NCI-H1105 (cell line): ENCODE measurements at places on chromosomes 4 and X.

GRCh38 chrX:23559975-23560374 lies 107.3 kb upstream of the PRDX4 start:
- no peak for DNase-seq

- DNase-seq = no peak
Measured at GRCh38 chrX:68647156-68647957, at the start of gene STARD8. Gene STARD8, plus strand, starts transcription at chrX:68647666. Its CDS starts 217 bp downstream, at chrX:68647883.

- DNase-seq = no peak
Measured at GRCh38 chr4:12548678-12549077, 935.5 kb downstream of the RAB28 start.

GRCh38 chr4:46909078-46909477 lies at the start of gene COX7B2:
Gene COX7B2, minus strand, starts transcription at chr4:46909245. Its CDS starts 174,053 bp downstream, at chr4:46735192.
- DNase-seq = no peak

DNA sequence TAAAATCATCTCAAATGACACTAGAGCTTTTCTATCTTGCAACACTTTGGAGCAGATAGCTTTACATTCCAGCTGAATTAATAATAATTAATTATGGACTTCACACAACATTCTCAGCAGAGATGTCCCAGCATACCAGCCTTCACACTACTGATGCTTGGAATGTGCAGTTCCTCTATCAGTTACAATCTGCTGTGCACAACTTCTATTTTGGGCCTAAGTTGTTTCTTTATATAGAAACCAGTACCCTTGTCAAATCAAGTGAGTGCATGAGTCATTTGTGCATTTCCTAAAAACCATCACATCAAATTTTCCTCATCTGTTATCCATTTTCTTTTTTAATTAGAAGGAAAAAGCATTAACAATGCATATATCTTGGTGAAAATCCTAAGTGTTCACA lies 8.8 kb upstream of the RASL11B start:
- no peak for DNase-seq

DNA sequence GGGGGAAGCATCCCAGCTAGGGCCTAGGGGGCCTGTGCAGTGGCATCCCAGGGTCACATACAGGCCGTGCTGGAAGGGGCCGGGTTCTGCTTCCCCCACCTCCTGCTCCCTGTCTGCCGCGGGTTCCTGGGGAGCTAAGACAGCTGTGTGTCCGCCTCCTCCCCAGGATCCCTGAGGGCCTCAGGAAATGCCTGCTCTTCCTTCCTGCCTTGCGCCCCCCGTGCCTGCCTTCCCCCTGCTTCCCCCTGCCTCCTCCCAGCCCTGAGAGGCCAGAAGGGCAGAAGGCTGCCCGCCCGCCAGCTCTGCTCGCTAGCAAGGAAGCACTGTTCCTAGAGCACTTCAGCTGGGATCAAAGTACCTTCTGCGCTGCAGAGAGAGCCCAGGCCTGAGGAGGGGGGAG lies 2.9 kb upstream of the BGN start:
- no peak for DNase-seq

GRCh38 chr4:150451883-150452282 lies 130.1 kb upstream of the MAB21L2 start:
- no peak for DNase-seq

GRCh38 chr4:158201322-158201721 lies 9.0 kb upstream of the TMEM144 start:
- DNase-seq = no peak

- no peak for DNase-seq
Measured at GRCh38 chr4:151462554-151462953, 53.6 kb downstream of the FHIP1A start.

- no peak for DNase-seq
Measured at GRCh38 chr4:10090467-10091250, 25.9 kb downstream of the WDR1 start.

DNA sequence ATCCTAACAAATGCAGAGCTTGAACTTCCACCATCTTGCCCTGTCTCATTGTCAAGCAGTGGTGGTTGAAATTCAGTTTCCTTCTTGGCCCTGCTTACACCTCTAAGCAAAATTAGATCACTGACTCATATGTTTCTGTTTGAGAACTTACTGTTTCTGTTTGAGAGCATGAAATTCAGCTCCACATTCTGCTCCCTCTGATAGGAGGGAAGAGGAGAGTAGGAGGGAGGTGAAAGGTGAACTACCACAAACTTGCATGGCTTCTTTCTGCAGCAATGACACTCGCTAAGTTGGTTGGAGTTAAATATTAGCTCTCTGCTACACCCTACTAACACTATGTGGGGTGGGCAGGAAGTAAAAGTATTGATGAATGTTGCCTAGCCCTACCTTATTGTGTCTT lies 117.8 kb upstream of the EDA2R start:
- DNase-seq = no peak

DNA sequence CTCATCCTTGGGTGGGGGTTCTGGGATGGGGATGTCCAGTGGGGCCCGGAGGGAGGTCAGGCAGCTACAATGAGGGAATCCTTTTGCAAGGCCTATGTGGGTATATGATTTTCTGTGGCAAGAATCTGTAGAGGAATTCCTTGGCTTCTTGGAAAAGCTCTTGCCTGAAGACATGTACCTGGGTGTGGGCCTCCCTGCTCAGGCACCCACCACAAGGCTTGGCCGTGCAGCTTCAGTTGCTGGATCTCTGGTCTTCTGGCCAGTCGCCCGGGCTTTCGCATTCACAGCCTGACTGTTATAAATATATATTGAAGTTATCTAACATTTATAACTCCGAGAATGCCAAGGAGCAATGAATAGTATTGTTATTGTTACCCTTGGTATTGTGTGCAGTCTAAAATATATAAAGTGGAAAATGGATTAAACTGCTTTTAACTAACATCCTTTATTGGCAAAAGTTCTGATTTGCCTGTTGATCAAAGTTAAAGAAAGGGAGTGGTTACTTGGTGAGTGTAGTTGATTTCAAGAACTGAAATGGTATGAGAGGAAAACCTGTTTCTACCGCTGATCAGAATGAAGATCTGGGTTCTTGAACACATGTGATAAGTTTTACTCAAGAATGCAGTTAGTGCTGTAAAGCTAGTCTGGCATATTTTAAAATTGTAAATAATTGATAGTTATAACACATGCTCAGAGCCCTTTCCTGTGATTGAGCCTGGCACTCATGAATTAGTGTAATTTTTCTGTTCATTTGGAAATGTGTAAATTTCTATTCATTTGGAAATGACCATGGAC lies 36.0 kb downstream of the PTTG2 start:
- DNase-seq = no peak

DNA sequence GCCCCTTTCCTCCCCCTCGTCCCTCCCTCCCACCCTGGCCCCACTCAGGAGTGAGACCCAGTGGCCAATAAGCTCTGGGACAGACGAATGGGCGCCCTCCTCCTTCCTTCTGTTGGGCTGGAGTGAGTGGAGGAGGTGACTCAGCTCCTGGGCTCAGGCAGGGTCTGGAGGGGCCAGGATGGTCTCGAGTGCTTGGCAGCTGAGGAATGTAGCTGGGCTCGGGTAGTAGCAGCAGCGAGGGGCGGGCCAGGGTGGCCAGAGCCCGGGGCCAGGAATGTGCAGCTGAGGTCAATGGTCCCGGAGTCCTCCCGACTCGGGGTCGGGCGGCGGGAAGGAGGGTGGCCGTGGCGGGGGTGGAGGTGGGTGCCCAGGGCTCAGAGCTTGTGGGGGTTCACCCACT lies 15.0 kb downstream of the G6PD start:
- no peak for DNase-seq

DNA sequence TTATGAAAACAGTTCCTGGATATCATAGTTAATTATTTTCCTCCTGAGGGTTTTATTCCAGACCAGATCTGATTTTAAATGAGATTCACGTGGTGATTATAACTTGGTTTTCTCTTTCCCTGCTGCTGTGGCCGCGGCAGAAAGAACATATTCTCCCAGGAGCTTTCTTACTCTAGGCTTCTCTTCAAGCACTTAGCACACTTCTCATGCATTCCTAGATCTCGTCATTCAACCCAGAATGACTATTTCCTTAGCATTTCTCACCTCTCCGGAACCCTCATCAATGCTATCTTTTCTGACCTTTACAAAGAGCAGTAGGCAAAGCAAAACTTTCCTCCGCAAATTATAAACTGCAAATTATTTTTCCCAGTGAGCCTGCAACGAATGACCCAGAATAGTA lies 122.9 kb downstream of the GPAT3 start:
- DNase-seq = no peak

DNA sequence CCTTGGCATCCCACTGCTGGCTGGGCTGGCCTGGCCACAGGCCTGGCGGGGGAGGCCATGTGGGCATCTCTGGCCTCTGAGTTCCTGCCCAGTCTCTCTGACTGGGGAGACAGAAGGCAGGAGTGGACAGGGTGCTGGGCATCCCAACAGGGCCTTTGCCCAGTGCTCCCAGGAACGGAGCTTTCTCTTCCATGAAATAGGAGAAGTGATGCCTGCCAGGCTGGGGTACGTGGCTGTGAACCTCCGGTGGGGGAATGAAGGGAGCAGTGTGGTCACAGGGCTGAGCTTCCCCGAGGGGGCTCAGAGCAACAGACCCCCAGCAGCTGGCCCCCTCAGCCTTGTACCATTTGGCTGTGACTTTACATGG lies 40.4 kb upstream of the HMX1 start:
- DNase-seq = no peak

GRCh38 chrX:77447653-77448569 lies 722 bp downstream of the FGF16 start:
- no peak for DNase-seq

DNA sequence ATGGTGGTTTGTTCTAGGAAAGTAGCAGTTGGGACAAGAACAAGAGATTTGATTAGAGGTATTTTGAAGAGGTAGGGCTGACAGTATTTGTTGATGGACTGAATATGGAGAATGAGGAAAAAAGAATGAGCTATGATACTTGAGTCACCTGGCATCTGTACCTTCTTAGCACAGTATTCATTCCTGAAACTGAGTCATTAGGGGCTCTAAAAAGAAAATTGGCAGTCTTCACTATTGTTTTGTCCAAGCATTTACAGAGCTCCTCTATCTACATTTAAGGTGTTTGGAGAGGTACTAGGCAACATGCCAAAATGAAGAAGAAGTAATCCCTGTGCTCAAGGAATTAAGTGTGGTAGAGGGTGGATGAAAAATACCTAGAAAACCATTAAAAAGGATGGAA lies 165.8 kb downstream of the SHROOM4 start:
- DNase-seq = no peak

DNA sequence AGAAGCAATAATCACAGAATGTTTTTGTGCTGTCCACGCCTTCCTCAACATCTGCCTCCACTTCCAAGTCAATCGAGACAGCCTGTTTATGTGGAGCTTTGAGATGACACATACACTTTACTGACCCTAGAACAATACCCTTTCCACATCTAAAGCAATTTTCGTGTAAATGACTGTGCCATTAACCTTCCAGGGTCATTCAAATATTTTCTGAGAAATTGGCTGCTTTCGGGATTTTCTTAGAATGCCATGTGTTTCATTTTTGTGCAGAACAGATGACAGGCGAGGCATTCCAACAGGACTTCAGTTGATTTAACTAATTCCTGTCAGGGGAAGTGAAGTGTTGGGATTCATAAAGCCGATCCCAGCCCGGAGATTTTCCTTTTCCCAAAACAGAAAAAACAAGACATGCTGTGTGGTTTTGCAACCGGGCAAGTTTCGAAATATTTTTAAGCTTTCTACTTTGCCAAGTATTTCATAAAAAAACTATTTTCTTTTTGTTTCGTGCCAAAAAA lies 73.9 kb downstream of the SORBS2 start:
- no peak for DNase-seq

GRCh38 chrX:13128104-13128503 lies 83.7 kb upstream of the FAM9C start:
- no peak for DNase-seq

- no peak for DNase-seq
Measured at GRCh38 chr4:6935965-6936364, 26.3 kb downstream of the TBC1D14 start.

DNA sequence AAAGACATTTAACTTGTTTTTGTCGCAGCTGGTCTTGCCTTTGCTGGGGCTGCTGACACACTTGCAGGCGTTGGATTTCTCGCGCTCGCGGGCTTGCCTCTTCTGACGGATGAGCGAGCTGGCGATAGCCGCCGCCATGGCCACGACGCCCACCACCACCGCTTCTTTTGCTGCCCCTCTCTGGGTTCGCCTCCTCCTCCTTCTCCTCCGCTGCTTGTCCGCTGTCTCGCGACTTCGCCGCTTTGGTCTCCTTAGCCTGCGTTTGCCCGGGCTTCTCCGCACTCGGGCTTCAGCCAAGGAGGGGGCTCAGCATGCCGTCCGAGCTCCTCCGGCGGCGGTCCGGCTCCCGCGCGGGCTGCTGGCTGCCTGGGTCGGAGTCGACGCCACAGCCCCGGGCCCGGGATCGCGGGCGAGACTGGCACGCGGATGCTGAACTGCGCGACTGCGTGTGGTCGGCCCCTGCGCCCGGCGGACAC lies 613 bp downstream of the FGF13 start:
- DNase-seq = no peak

- no peak for DNase-seq
Measured at GRCh38 chrX:7316887-7317286, 168.9 kb upstream of the PUDP start.

DNA sequence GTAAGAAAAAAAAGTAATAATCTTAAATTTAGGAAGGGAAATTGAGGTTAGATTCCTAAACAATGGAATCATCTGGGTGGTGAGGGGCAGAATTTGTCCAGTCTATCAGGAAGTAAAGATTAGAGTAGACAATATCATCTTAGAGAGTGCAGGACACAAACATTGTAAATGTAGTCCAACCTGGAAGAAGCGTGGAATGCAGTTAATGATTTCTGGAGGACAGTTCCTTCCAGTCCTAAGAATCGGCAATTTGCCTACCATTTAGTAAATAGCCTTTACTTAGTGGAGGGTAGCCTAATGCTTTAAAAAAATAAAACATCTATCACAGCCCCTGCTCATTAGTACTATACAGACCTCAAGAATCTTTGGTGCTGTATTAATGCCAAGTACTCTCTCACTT lies 147.5 kb upstream of the TTC29 start:
- DNase-seq = no peak

DNA sequence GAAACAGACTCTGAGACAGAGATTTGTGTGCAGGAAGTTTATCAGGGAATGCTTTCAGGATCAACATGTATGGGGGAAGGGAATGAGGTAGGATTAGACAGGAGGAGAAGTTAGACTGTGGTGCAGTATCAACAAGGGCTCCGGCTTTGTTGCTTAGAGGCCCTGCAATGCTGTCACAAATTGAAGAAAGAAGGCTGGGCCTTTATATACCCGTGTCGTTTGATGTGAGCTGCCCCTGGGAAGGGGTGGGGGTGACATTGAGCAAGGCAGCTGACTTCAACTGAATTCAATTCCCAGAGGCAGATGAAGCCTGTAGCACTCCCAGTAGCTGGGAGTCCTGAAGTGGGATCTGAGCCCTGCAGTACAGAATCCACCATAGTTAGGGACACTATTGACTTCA lies 29.5 kb upstream of the USP9X start:
- no peak for DNase-seq

DNA sequence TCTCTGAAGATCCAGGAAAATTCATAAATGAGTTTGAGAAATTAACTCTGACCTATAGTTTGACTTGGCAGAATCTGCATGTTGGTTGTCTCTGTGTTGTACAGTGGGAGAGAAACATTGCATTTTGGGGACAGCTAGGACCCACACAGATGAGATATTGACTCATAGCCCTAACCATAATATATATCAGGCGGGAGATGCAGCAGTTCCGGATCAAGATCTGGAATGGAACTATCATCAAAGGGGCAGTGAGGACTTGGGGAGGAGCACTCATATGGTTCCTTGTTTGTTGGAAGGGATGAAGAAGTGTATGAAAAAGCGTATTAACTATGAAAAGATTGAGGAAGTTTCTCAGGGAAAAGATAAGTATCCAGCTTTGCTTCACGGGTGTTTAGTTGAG lies 14.0 kb downstream of the CXCL2 start:
- no peak for DNase-seq

- no peak for DNase-seq
Measured at GRCh38 chrX:24877854-24878650, 137.7 kb downstream of the ARX start.
